Activated CD4-positive, alpha-beta memory T cell treated with anti-CD3 and anti-CD28 coated beads, Interleukin-2, amount 10 ng/mL, durations not matched to agents 7 days and 5 days (primary cell): ENCODE measurements at places on chromosomes 5 and 9.
A peak's percentile ranks its signal among the peaks of the same experiment; 100 is the strongest.

- no peak for DNase-seq
Measured at GRCh38 chr9:228929-229695, 14.4 kb downstream of the DOCK8 start.

DNA sequence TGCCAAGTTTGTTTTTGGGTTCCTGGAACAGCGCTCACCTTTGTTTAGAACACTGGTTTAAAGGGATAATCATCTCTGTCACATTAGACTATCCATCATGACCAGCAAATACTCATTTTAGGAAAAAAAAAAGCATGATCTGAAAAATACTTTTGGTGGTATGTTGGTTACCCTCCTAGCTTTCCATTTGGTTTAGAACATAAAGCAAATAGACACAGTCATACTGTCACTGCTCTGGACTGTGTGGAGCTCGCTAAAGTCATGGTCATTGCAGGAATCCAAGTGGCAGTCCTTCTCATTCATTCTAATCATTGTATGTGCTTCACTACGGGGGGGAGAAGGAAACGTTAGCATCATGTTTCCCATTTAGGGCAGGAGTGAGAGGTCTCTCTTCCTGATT lies 83.5 kb downstream of the PIK3R1 start:
- DNase-seq: no peak

GRCh38 chr5:135015942-135016341 lies 18.1 kb downstream of the PITX1 start:
- no peak for DNase-seq

GRCh38 chr5:13664377-13664776 lies 280.1 kb downstream of the DNAH5 start:
- DNase-seq: no peak

GRCh38 chr9:86798966-86799365 lies 148.3 kb downstream of the GAS1 start:
- no peak for DNase-seq

DNA sequence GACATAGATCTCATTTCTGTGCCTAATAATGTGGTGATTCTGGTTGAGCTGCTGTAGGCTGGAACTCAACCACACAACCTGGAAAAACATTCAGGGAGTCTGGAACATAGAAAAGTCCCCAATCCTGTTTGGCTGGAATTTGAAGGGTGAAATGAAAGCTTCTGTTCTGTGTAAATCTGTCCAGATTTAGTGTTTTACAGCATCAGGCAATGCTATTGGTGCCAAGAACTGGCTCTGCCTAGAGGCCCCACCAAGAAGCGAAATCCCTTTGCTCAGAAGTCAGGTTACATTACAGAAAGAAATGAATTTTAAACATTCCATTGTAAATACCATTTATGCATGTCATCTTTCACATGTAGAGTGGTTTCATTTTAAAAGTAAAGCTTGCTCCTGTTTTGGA lies 56.3 kb downstream of the TMEM174 start:
- no peak for DNase-seq

GRCh38 chr5:127858116-127858784 lies 155.1 kb downstream of the CCDC192 start:
- DNase-seq: no peak

- DNase-seq: peak; percentile 86
Measured at GRCh38 chr5:177116631-177117373, 16.8 kb upstream of the NSD1 start.

DNA sequence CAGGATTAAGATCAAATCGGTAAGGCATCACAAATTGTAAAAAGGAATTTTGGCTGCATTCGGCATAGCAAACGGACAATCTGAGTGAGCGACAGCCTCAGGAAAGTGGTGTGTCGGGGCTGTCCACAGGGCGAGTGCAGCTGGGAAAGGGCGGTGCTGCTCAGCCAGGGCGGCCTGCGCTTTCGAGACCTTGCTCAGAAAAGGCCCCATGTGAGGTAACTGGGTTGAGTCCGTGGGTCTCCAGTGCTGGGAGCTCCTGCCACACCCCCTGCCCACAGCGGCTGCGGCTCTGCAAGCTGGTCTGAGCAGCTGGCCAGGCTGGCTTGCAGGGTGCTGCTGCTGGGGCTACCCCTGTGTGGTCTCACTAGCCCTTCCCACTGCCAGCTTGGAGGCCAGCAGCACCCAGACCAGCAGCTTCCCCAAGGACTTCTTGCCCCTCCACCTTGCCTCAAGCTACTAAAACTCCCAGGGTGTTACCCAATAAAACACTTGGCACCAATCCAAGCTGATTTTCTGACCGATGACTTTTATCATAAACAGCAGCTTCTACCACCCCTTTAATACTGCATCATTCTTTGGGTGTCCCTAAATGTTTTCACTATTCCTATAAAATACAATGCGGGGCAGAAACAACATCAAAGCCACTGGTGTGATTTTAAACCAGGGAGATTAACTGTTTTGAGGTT lies 6.2 kb downstream of the SURF2 start:
- DNase-seq: no peak

DNA sequence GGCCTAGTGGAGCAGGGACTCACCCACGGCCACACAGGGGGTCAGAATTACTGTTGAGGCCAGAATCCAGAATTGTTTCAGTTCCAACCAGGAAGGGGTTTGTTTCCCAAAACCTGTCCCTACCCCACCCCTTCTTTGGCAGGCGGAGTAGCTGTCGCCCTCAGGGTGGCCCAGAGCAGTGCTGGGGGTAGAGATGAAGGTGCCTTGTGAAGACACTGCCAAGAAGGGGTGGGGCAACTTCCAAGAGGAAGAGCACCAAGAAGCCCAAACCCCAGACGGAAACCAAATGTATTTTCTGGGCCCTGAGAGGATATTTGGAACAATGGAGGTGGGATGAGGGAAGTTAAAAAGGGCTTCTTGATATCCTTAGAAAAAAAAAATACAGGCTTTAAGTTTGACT lies 11.4 kb upstream of the NDST1 start:
- DNase-seq: no peak

GRCh38 chr9:88535226-88536022 lies 446 bp downstream of the NXNL2 start:
- no peak for DNase-seq

DNA sequence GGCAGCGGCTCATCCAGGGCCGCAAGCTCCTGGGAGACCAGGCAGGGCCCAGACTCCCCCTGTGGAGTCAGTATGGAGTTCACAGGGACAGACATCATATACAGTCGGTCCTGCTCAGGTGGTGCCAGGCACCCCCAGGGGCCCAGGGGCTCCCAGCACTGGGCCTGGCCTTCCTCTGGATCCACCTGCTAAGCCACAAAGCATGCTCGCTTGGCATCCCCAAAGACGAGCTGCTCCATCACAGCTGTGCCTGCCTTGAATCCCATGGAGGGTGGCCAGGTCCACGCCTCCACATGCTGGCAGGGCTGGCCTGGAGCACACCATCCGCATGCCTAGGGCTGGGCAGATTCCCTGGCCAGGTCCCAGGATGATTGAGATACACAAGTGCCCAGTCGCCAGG lies 4.6 kb downstream of the BICD2 start:
- DNase-seq: no peak

DNA sequence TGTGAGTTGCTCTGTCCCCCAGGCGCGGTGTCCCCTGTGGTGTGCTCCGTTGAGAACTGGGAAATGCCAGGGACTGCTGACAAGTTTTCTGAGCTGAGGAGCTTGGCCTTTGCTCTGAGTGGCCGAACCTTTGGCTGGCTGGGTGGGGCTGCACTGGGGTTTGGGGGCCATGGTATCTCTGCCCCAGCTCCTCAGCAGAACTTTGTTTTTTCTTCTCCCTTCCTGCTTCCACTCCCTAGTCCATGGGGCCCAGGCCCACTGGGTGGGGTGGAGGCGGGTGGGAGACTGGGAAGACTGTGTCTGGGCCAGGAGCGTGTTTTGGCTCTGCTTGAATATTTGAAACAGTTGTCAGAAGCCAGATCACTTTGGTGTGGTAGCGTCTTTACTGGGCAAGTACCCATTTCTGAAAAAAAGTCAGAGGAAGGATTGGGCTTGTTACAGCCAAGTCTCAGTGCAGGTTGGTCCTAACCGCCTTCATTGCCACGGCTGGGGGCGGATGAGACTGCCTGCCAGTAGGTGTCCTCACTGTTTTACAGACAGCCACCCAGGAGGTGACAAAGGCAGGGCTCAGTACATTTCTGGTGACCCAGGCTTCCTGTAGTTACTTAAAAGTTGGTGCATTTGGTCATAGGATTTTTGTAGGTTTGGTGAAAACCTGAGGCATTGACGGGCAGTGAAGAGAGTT lies 92.7 kb downstream of the DAB2IP start:
- peak; percentile 52 for DNase-seq

GRCh38 chr9:134007150-134007549 lies 15.0 kb upstream of the VAV2 start:
- DNase-seq: no peak
